ENCODE measurements at places on chromosomes 4 and X.

DNA sequence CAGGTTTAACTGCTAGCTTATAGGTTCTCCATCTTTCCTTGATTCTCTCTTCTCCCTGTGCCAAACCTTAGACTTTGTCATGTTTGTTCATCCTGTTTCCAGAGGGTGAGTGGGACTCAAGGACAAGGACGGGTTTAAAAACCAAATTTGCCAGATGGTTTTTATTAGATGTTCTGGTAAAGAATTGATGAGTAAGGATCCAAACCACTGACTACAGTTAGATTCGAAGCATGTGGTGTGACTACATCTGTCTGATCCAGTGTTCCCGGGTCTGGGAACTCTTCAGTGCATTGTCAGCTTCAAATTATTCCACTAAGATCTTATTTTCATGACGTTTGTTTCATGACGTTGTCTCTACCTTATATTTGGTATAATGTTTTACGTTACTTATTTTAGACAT is 37.5 kb downstream of the MTMR1 start:
- no peak for DNase-seq

DNA sequence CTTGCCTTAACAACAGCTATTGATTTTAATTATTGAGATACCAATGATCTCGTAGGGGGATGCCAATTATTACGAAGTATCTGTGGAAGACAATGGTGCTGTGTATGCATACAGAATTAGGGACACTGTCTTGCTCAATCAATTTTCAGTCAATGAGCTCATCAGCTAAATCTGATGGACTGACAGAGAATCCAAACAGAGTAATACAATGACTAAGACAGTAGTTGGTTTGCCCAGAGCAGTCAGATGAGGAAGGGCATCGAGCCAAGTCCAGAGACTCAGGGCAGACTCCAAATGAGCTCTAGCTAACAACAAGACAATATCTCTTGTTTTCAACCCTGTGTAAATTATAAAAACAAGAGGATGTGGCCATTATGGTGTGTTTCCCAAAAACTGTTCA is 14.7 kb upstream of the GSX2 start:
- DNase-seq, result no peak

GRCh38 chr4:19727141-19727540 is 524.6 kb upstream of the SLIT2 start:
- DNase-seq, result no peak

GRCh38 chrX:109696146-109696740 is 36.8 kb downstream of the ACSL4 start:
- no peak for DNase-seq

DNA sequence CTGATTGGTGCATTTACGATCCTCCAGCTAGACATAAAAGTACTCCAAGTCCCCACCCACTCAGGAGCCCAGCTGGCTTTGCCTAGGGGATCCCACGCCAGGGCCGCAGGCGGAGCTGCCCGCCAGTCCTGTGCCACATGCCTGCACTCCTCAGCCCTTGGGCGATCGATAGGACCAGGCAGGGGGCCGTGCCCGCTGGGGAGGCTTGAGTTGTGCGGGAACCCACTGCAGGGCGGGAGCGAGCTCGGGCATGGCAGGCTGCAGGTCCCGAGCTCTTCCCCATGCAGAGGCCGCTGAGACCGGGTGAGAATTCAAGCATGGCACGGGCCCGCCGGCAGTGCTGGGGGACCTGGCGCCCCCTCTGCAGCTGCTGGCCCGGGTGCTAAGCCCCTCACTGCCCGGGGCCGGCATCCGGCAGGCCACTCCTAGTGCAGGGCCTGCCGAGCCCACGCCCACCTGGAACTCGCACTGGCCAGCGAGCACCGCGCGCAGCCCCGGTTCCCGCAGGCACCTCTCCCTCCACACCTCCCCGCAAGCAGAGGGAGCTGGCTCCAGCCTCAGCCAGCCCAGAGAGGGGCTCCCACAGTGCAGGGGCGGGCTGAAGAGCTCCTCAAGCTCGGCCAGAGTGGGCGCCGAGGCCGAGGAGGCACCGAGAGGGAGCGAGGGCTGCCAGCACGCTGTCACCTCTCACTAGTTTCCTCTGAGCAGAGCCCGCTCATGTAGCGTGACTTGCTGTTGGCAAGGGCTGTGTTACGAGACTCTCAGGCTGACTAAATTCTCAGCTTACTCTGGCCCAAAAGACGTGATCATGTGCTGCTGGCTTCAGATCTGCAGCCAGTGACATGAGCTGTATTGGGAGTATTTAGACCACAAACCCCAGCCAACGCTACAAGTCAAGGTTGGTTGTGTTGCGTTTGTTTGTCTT is 87.5 kb downstream of the TRAPPC11 start:
- DNase-seq, result no peak

- no peak for DNase-seq
Measured at GRCh38 chr4:127844601-127845116, 36.0 kb upstream of the PLK4 start.

DNA sequence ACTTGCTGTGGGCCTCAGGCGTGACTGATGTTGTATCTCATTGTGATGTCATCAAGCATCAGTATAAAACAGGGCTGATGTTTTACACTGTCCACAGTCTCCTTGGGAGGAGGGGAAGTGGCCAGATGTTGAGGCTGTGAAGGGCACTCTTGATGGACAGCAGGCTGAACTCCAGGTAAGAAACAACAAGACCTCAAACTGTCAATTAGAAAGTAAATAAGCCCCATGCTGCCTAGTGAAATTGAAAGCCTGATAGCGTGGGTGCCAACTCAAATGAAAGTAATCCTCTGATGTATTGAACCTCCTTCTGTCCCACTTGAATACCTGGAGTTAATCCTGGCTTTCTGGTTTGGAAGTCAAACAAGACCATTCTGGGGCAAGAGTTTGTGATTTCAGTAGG is 19.7 kb downstream of the VSIG1 start:
- no peak for DNase-seq

- DNase-seq, result no peak
Measured at GRCh38 chr4:84319124-84319523, 180.0 kb downstream of the NKX6-1 start.

- DNase-seq, result no peak
Measured at GRCh38 chr4:105780176-105780575, 71.6 kb downstream of the GSTCD start.

DNA sequence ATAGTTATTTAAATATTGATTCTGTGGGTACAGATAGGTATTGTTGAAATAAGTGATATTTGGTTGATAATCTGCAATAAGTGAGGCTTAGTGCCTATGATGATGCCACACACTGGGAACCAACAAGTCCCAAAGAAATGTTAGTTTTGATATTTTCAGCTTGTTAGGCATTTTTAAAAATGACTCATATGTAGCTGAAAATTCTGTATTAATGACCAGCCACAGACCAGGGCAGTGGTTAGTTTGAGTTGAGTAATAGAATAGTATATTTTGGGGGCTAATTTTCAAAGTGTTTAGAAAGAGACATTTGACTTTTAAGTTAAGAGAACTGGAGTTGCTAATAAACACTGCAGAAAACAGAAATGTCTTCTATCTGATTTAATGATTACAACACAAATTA is 9.4 kb downstream of the INTU start:
- no peak for DNase-seq

DNA sequence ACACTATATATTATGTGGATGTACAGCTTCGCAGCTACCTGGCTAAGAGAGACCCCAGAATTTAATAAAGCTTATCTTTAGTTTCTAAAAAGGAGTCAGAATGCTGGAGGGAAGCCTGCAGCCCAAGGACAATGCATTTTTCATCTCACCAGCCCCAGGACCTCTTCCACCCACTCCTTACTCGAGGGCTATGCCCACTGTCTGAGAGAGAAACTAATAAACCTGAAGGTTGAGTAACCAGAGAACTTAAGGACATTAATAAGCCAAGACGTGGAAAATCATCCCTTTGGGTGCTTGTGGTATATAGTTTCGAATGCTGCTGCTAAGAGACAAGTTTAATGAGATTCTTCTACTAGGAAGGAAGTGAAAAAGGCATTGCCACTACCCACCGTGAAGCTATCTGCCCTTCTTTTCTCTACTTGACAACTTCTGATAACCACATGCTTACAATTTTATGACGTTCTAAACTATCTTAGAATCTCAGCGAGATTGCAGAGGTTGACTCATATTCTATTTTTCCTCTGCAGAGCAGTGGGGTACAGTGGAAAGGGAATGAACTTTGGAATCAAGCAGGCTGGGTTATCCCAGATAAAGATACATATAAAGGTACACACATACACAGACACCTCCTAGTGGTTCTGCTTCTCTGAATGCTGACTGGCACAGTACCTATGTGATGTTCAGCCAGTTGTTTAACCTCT is 3.3 kb downstream of the RELL1 start:
- DNase-seq, result no peak

- no peak for DNase-seq
Measured at GRCh38 chr4:7344636-7345155, 90.0 kb downstream of the PSAPL1 start.

DNA sequence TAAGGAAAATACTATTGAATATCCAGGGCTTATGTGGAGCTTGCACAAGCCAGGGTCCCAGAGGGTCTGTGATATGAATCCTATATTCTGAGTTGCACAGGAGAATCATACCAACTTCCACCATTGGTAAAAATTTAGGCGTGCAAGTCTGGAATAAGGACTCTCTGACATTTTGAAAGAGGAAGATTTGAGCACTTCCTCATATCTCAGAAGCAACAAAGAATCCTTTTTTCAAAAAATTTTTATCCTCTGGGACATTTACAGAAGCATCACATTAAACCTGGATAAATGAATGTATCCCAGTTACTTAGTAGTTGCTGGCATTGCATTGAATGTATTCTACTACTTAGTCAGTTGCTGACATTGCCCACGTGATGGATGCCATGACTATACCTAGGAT is 24.2 kb upstream of the CAMK2D start:
- no peak for DNase-seq

DNA sequence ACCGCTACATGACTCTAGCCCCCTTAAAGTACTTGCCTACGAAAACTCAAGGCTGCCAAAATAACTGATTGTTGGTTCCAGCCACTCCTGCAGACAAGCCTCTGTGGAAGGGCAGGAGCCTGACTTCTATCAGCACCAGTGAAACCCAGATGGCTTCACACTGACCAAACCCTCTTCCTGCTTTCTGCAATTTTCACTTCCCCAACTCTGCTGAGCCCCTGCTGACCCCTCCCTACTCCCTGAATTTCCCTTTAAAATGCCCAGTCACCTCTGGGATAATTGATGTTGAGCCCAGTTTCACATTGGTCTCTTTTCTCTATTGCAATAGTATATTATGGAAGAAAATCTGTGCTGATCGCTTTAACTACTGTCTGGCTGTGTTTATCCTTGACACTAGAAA is 61.6 kb upstream of the STS start:
- DNase-seq, result no peak

DNA sequence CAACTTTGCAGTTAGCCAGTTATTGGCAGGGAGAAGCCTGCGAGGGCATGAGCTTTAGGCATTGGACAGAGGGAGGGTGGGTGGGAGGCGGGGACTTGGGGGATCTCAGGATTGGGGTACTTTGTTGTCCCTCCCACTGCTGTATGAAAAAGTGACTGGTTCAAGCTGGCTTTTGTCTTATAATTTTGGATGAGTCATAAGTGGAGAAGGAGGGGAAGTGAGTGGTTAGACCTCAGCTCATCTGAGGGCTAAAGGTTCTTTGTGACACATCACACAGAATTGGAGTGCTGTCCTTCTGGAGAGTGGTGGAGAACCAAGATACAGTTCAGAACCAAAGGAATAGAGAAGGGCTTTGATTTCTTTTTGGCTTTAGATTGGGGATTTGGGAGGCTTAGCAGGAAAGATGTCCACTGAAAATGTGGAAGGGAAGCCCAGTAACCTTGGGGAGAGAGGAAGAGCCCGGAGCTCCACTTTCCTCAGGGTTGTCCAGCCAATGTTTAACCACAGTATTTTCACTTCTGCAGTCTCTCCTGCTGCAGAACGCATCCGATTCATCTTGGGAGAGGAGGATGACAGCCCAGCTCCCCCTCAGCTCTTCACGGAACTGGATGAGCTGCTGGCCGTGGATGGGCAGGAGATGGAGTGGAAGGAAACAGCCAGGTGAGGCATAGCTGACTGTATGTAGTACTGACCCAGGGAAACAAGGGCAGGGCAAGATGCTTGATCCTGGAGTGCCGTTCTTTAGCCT is at the start of gene SLC4A4:
Gene SLC4A4, plus strand, starts transcription at position 175 of the 748 bp plus-strand sequence.
- peak; percentile 42 for DNase-seq

DNA sequence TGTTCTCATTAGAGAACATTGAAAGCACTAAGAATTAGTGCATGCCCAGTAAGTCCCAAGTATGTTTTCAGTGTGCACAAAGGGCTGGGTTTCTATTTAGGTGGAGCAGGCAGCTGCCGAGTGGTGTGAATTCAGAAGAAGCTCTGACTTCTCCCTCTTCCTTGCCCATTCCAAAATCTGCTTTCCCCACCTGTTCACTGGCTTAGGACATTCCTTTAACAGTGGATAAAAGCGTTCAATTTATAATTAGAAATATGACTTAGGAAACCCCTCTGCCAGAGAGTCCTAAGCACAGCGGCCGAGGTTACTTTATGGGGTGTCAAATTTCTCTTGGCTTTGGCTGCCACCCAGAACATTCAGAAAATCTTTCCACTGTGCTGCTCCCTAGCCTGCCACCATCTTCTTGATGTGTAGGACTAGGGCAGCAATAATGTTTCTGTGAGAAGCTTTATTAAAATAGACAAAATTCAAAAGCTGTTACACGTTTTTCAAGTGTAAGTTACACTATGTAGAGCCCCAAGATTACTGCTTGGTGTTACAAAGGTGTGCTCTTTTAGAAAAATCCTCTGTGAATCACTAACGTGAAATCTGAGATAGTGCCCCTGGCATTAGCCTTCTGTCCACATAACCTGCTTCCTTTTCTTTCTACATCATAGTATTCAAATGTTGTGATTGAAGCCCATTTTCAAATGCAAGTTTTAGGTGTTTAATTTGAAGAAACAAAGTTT is 191.6 kb upstream of the ANKRD50 start:
- no peak for DNase-seq

GRCh38 chr4:107987916-107988762 is 1.6 kb upstream of the HADH start:
- DNase-seq, result no peak

DNA sequence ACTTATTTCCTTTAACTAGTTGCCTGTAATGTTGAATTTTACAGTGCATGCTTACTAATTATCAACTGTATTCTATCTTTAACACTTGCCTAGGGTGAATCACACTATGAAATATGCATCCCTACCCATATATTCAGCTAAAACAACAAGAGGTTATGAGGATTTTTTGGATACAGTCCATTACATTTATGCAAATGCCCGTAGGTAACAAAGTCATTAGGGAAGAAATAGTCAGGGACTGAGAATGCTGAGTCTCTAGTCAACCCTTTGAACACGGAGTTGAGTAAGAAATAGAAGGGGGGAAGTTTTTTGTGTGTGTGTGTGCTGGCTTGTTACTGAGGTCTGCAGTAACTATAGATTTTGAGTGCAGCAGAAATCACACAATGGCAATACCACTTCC is 26.1 kb upstream of the CBLL2 start:
- no peak for DNase-seq

GRCh38 chrX:118495958-118496762 is 545 bp downstream of the DOCK11 start:
- no peak for DNase-seq

DNA sequence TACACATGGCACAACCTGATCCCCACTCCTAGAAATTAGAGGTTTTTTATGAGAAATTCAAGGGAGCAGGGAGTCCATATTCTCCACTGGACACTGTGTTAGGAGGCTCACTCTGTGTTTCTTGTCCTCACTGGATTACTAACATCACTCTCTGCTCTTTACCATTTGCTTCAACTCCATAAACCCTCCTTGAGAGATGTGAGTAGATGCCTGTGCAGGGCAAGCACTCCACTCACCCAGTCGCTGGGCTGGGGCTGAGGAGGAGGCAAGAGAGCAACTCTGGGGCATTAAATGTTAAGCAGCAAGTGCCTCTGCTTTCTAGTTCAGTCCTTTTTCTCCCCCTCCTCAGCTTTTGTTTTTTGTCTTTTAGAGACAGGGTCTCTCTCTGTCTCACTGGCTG is 115.1 kb downstream of the LARP7 start:
- DNase-seq, result no peak

GRCh38 chr4:5933996-5934831 is 41.3 kb upstream of the CRMP1 start:
- DNase-seq, result no peak

Data from GM19239 (cell line).